ENCODE measurements at places on chromosomes 3 and 15. TPM values are rescaled to one million over a fixed set of nuclear protein-coding genes. Genes with fewer than 3 reads are reported as not detected.

DNA sequence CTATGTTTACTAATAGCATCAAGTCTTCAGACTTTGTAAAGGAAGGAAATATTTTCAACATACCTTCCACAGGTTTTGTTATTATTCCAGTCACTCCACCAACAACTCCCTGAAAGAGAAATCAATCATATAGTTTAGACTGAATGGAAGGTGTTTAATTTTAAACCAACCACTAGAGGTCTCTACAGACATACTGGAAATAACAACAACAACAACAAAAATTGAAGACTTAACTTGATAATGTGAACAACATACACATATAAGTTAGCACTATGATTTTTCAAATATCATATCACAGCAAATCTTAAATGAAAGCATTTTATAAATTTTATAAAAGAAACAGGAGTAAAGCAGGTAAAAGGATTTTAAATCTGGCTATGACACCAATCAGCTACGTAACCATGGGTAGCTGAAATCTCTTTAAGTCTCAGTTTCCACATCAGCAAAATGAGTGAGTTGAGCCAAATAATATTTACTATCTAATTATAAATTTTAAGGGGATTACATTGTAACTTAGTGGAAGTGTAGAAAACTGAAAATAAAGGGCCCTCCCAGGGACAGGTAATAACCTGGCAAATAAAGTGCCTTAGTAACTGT, 188.2 kb downstream of the VPS13C start:
- H3K27ac ChIP-seq = no peak overlapping the region
- no peak overlapping the region for H3K4me3 ChIP-seq

- no peak overlapping the region for H3K4me3 ChIP-seq
- no peaks in the 10 kb centered on the region for H3K27me3 ChIP-seq
- DNase-seq = no peak
Measured at GRCh38 chr3:69901802-69902201, 97.7 kb upstream of the SAMMSON start.

The PDE12 gene
- 23.1 TPM for total RNA-seq

The NDN gene
- total RNA-seq = 43.1 TPM

- no peak overlapping the region for H3K27ac ChIP-seq
- no peak overlapping the region for H3K4me3 ChIP-seq
- no peaks in the 10 kb centered on the region for H3K4me1 ChIP-seq
- no peak for DNase-seq
Measured at GRCh38 chr3:64039981-64040733, 16.9 kb upstream of the PSMD6 start.

DNA sequence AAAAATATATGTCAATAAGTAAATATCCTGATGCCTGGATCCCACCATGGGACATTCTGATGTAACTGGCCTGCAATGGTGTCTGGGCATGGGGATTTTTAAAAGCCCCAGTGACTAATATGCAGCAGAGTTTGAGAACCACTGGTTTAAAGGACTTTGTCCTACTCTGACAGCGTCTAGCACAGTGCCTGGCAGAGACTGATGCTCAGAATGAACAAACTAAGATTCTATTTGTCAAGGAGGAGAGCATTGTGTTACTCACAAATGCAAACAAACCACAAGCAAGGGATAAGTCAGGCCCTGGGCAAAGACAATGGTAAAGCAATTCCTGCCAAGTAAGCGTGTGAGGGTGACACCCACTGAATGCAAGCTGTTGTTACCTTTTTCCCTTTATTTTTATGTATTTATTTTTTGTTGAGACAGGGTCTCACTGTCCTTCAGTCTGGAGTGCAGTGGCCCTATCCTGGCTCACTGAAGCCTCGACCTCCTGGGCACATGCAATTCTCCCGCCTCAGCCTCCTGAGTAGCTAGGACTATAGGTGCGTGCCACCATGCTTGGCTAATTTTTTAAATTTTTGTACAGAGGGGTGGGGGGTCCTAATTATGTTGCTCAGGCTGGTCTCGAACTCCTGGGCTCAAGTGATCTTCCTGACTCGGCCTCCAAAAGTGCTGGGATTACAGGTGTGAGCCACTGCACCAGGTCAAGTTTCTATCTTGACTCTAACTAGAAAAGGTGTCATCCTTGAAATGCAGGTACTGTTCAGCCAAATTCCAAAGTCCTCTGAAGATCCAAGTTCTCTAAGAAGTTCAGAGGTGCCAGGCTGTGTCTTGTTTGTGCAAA, 909 bp upstream of the GPD1L start:
- no peak overlapping the region for H3K4me3 ChIP-seq
- peaks cover 20% of the 10 kb centered on the region for H3K4me1 ChIP-seq
- H3K36me3 ChIP-seq = no peaks in the 10 kb centered on the region
- DNase-seq = no peak
- no peaks in the 10 kb centered on the region for H3K27me3 ChIP-seq

DNA sequence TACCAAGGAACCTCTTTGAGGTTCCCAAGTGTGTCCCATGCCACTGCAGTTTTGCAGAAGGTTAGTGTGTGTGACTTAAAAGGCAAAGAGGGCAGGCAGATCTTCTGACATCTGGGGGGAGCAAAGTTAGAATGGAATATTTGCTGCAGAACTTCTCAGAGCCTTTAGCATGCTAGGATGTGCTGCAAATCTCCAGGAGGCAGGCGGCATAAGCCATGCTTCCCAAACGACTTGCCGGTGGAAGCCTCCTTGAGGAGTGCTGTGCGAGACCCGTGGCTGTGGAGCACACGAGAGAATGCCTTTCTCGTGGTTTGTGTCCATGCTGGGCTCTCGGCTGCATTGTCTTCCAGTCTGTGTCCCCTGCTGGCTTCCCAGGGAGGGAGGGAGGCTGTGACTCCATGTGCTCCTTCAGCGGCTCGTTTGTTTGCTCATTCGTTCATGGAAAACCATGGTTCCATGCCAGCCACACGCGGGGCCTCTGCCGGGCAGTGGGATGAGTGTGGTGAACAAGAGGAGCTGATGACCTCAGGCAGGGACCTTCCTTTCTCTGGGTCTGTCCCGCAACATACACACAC, 13.8 kb downstream of the HDAC11 start:
- H3K27ac ChIP-seq = no peak overlapping the region
- no peak overlapping the region for H3K4me3 ChIP-seq
- H3K36me3 ChIP-seq = peaks cover 9% of the 10 kb centered on the region
- DNase-seq = no peak
- no peaks in the 10 kb centered on the region for H3K4me1 ChIP-seq

DNA sequence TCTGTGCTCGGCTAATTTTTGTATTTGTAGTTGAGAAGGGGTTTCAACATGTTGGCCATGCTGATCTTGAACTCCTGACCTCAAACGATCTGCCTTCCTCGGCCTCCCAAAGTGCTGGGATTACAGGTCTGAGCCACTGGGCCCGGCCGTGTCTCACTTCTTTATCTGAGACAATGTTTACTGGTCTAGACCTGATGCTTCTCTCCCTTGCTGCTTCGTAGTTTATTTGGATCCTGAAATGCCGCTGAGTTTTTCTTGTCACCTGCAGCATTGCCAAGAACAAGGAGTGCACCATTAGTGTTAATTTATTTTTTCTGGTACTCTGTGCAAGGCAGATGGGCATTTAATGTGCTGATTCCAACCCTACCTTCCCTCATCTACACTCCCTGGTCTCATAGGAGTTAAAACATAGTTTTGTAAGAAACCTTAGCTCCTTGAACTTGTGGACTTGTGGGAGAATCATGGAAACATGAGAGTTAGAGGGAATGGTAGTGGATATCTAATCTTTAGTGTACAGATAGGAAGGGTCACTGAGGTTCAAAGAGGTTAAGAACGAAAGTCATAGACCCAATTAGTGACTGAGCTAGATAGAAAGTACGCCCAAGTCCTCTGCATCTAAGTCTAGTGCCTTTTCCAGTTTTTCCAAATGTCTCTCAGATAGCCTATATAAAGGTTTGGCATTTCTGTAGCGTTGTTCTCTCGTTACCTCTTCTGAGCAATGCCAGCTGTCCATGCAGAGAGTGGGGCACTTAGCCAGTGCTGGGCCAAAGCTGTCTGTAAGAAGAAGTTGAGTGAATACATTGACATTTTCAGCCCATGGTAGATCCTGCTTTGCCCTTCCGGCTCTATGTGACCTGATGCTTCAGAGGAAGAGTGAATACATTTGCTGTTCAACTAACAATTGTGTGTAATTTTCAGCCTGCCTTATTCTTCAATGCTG, 244.1 kb downstream of the LPP start:
- H3K27ac ChIP-seq = peak overlapping the region; percentile 1
- no peak for DNase-seq
- H3K4me1 ChIP-seq = no peaks in the 10 kb centered on the region

DNA sequence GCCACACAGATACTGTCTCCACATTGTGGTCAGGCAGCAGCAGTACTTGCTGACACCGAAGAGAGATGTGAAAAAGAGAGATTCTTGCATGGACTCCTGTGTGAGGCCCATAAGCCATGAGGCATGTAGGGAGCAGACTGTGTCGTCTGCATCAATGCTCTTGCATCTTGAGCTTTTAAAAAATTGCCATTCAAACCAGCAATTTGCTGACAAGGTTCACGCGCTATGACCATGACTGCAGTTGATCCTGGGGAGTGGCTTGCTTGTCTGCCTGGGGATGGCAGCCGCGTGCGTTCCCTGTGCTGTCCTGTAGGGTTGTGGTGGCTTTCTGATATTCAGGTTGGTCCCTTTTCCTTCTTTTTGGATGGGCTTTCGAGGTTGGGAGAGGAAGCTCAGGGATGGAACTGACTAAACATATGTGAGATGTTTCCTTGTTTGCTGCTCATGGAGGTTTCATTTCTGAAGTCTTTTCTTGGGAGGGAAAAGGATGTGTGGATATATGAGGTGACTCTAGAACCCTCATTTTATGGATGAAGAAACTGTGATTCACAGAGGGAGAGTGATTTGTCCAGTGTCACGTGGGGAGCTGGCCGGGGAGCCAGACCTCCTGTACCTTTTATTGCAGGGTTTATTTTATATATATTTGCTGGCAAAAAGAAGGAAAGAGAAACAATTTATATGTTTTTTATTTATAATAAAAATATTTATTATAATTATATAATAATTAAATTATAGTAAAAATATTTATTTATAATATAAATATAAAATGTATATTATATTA, 48.6 kb downstream of the LPP start:
- no peak overlapping the region for H3K27ac ChIP-seq
- no peaks in the 10 kb centered on the region for H3K27me3 ChIP-seq
- no peak overlapping the region for H3K4me3 ChIP-seq

The GMPS gene
- 46.0 TPM for total RNA-seq

The EFHB gene
- 0.99 TPM for total RNA-seq

DNA sequence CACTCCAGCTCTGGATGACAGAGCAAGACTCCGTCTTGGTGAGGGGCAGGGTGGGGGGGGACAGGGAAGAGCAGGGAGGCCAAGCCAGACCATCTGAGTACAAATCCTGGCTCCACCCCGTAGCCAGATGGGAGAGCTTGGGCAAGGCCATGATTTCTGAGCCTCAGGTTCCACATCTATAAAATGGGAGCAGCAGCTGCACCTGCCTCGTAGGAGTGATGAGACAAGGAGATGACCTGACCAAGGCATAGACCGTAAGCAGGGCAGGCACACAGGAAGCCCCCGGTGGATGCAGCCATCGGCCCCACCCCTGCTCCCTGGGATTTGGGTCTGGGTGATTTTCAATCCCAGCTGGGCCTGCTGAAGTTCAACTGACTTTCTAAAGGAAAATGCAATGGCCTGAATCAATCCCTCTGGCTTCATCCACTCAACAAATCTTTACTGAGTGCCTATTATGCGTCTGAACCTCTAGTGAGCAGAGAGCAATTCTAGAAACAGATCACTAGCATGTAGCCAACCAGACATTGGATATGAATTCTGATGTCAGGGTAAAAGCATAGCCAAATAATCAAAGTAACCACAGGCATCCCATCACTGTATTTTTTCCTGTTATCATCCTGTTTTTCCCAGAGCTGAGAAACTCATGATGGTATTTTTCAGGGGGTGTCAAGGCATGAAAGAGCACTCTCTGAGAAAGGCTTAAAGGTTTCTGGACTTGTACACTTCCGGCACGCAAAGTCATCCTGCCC, 141.2 kb downstream of the NUP210 start:
- peaks cover 16% of the 10 kb centered on the region for H3K27me3 ChIP-seq
- no peak overlapping the region for H3K27ac ChIP-seq
- H3K4me1 ChIP-seq = peaks cover 7% of the 10 kb centered on the region
- DNase-seq = no peak

- no peak overlapping the region for H3K27ac ChIP-seq
- H3K36me3 ChIP-seq = no peaks in the 10 kb centered on the region
- no peaks in the 10 kb centered on the region for H3K4me1 ChIP-seq
- no peak for DNase-seq
Measured at GRCh38 chr3:117586161-117586560, 876.6 kb downstream of the TUSC7 start.

The ACTC1 gene
- total RNA-seq = 3.3 TPM

DNA sequence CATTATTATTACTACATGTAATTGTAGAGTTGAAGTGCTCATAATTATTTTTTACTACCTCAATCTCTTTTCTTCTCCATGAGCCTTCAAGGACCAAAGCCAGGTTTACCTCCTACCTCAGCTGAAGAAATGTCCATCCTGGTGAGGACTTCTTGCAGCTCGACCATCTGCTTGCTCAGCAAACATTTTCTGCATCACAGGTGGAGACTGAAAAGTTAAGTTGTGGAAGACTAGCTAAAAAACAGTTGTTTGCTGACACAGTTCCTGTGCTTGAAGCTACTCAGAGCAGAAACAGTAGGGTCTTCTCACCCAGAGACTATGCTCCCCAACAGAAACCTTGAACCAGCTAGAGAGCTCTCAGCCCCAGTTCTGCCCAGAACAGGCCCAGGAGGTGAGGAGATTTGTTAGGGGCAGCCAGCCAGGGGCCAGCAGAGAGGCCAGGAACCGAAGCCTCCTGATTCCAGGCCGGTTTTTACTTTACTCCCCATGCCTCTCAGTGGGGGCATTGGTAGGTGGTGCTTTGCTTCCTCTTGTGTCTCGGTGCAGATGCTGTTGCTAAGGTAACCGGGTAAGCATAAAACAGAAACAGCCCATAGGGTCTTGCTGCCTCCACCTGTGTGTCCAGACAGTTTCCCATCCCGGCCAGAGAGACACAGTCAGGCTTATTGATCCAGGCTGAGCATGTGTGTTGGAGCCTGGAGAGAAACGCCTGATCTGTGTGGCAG, 54.9 kb downstream of the CCNL1 start:
- no peaks in the 10 kb centered on the region for H3K27me3 ChIP-seq
- no peak for DNase-seq
- H3K27ac ChIP-seq = no peak overlapping the region
- no peak overlapping the region for H3K4me3 ChIP-seq
